ENCODE measurements at places on chromosomes 16 and 17.

GRCh38 chr16:68696514-68696913, 40.6 kb upstream of the CDH1 start:
- no peak overlapping the region for H3K27ac ChIP-seq
- peaks cover 6% of the 10 kb centered on the region for H3K27me3 ChIP-seq
- H3K4me1 ChIP-seq: peaks cover 16% of the 10 kb centered on the region
- H3K4me3 ChIP-seq: no peak overlapping the region
- peaks cover 10% of the 10 kb centered on the region for H3K36me3 ChIP-seq

DNA sequence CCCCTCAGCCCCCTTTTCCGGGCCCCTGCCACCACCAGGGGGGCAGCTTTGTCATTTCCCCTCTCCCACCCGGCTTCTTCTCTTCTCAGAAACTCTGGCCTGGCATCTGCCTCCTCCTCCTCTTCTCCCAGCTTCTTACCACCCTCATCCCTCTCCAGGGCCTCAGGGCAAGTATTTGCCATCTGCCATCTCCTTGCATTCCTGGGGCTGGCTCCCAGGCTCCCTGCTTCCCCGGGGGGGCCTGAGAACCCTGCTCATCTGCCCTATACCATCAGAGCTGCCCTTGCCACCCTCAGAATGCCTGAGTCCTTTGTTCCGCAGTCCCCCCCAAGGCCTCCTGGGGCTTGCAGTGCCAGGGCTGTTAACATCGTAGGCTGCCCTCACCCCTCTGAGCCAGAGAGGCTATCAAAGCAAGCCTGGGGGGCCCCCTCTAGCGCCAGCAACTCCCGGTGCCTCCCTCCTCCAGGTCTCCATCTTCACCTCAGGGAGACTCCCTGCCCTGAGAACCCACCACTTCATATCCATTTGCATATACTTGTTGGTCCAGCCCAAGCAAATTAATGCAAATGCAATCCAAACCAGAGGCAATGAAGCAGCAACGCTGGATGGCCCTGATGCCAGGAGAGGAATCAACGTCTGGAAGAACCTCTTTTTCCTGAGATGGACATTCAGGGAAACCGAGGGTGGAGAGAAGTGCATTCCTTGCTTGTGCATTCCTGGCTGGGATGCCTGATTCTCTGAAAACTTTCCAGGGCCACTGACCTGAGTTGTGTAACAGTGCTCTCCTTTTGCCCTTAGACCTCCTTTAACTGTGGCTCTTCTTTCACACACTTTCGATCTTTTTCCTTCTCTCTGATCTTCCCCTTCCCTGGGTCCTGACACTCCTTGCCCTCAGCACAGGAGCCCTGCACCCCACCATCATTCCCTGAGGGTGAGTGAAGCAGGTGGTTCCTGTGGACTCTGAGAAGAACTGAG, 20.7 kb upstream of the SP2 start:
- DNase-seq: no peak
- H3K27ac ChIP-seq: no peak overlapping the region
- H3K36me3 ChIP-seq: no peaks in the 10 kb centered on the region
- H3K4me1 ChIP-seq: peaks cover 90% of the 10 kb centered on the region

DNA sequence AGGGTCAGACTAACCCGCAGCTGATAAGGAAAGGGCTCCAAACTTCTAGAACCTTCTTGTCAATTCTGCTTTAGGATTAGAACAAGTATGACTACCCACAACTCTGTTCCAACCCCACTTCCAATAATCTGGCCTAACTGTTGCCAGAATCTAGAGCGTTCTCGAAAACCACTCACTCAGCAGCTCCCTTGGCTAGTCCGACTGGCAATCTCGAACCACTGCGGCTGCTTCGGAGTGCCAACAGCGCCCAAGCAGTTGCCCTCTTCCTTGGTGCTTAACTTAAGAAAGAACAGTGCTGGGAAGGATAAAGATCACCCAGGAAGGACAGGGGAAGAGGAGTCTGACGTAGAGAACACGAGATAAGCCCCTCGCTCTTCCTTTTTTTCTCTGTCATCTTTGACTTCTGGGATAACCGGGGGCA, 818 bp downstream of the DNAJC7 start:
- no peak for DNase-seq
- peak overlapping the region; percentile 99 for H3K27ac ChIP-seq
- peaks cover 58% of the 10 kb centered on the region for H3K4me1 ChIP-seq
- H3K36me3 ChIP-seq: peaks cover 18% of the 10 kb centered on the region
- H3K27me3 ChIP-seq: peaks cover 3% of the 10 kb centered on the region
- peak overlapping the region; percentile 99 for H3K4me3 ChIP-seq

- no peak for DNase-seq
- H3K27ac ChIP-seq: peak overlapping the region; percentile 66
- H3K36me3 ChIP-seq: peaks cover 3% of the 10 kb centered on the region
- H3K27me3 ChIP-seq: peaks cover 11% of the 10 kb centered on the region
These were observed 16.9 kb downstream of the HOXB1 start for GRCh38 chr17:48513666-48514455.

DNA sequence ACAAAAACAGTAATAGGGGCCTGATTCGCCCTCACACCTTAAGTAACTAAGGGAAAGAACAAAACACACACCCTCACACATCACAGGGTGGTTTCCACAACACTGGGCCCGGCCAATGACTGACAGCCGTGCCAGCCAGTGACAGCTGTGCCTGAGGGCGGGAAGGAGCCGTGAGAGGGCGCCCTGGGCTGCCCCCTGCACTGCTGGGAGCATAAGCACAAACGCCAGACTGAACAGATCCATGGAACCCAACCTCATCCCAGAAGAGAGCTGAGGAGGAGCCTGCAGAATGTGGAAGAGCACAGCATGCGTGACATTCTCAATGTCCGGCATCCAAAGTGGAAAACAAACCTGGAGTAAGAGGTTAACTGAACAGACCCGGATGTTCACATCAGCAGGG, 16.0 kb downstream of the CSNK1D start:
- H3K4me1 ChIP-seq: no peaks in the 10 kb centered on the region
- peaks cover 84% of the 10 kb centered on the region for H3K36me3 ChIP-seq
- H3K27me3 ChIP-seq: peaks cover 2% of the 10 kb centered on the region
- DNase-seq: no peak

- peaks cover 3% of the 10 kb centered on the region for H3K36me3 ChIP-seq
- no peak overlapping the region for H3K4me3 ChIP-seq
- no peak for DNase-seq
- H3K27me3 ChIP-seq: peaks cover 18% of the 10 kb centered on the region
- H3K4me1 ChIP-seq: peaks cover 5% of the 10 kb centered on the region
These were observed 66.7 kb upstream of the DHX40 start for GRCh38 chr17:59498530-59499307.

- no peaks in the 10 kb centered on the region for H3K36me3 ChIP-seq
- peaks cover 8% of the 10 kb centered on the region for H3K4me1 ChIP-seq
- no peak overlapping the region for H3K27ac ChIP-seq
These were observed 24.7 kb upstream of the TMC7 start for GRCh38 chr16:18959031-18959505.

GRCh38 chr17:32503251-32504165, 16.7 kb downstream of the CDK5R1 start:
- H3K27ac ChIP-seq: no peak overlapping the region
- H3K4me1 ChIP-seq: peaks cover 40% of the 10 kb centered on the region
- peaks cover 8% of the 10 kb centered on the region for H3K27me3 ChIP-seq
- no peak for DNase-seq

- H3K4me1 ChIP-seq: peaks cover 36% of the 10 kb centered on the region
- H3K27me3 ChIP-seq: peaks cover 55% of the 10 kb centered on the region
- no peak for DNase-seq
- no peaks in the 10 kb centered on the region for H3K36me3 ChIP-seq
- no peak overlapping the region for H3K27ac ChIP-seq
- peak overlapping the region; percentile 79 for H3K4me3 ChIP-seq
These were observed 54.4 kb downstream of the C17orf67 start for GRCh38 chr17:56779322-56779721.

DNA sequence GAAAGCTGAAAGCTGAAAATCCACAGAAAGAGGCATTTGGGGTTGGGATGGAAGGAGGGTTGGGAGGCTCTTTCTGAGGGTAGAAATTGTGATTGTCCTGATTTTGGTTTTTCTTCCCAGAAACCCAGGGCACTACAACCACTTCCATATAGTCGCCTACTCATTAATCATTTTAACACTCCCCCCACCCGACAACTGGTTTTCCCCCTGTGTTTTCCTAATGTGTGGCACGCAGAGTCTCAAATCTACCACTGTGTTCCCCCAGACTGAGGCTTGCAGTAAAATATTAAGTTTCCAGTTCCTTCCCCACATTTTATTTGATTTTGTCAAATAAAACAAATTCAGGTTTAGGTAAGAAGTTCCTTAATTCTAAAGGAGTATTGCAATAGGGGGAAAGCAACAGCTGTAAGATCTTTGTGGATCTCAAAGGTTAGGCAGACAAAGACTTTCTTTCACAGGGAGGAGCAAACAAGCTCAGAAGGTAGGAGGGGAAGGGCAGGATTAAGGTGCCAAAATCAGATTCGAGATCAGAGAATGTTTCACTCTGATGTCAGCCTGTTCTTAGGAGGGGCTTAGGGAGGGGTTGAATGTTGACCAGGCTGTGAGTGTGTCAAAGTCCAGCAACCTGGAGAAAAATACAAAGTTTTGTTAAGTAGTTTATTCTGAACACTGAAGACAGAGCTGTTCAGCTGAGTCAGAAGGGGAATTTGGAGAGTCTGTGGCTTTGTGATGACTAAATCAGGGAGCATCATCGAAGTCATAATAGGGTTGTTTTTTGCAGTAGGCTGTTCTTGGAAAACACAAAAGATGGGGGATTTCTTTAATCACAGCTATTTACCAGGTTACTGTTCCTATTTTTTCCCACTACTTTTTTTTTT, 3.6 kb downstream of the ZNF267 start:
- no peaks in the 10 kb centered on the region for H3K27me3 ChIP-seq
- H3K4me1 ChIP-seq: peaks cover 38% of the 10 kb centered on the region
- H3K27ac ChIP-seq: peak overlapping the region; percentile 53
- DNase-seq: no peak
- H3K36me3 ChIP-seq: peaks cover 67% of the 10 kb centered on the region
- peak overlapping the region; percentile 15 for H3K4me3 ChIP-seq

DNA sequence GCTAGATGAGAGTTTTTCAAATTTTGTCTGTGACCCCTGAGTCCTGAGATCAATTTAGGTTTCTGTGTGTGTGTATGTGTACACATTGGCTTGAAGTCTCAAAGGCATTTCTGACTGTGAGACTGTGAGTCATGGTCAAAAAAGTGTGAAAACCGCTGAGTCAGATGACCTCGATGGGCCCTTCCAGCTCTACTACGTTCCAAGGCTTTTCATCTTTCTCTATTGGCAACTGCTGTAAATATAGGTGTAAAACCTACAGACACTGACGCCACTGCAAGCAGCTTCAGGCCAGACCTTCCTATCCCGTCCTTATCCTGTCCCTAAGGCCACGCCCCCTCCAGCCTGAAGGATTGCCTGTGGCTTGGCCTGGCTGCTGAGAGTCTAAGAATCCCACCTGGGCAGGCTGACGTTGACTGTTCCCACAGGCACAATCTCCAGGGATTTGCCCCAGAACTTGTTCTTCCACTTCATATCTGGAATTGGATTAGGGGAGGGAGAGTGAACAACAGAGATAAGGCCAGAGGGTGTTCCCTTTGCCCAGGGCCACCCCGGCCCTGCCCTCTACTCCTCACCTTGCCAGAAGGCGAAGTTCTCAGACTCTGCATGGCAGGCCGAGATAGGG, 11.3 kb downstream of the OSBPL7 start:
- H3K36me3 ChIP-seq: no peaks in the 10 kb centered on the region
- DNase-seq: peak; percentile 41
- peaks cover 2% of the 10 kb centered on the region for H3K27me3 ChIP-seq
- H3K27ac ChIP-seq: no peak overlapping the region
- H3K4me1 ChIP-seq: peaks cover 6% of the 10 kb centered on the region

- peak overlapping the region; percentile 22 for H3K27ac ChIP-seq
- no peaks in the 10 kb centered on the region for H3K4me1 ChIP-seq
- H3K27me3 ChIP-seq: no peaks in the 10 kb centered on the region
- H3K4me3 ChIP-seq: no peak overlapping the region
- no peak for DNase-seq
These were observed 36.7 kb downstream of the SMG6 start for GRCh38 chr17:2266865-2267228.

DNA sequence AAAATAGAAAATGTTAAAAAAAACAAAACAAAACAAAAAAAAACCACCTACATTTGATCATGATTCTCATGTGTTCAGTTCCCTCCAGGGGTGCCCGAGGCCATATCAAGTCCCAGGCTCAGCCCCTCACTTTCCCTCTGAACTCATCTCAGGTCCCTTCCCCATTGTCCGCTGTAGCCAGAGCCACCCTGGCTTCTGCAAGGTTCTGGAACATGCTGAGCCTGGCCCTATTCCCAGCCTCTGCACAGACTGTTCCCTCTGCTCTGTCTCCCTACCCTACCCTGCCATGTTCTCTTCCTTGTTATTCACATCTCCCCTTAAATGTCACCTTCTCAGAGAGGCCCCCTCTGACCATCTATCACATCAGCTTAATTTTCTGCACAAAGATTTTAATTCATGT, 46.9 kb downstream of the TK2 start:
- H3K4me3 ChIP-seq: no peak overlapping the region
- no peaks in the 10 kb centered on the region for H3K4me1 ChIP-seq
- no peak for DNase-seq

DNA sequence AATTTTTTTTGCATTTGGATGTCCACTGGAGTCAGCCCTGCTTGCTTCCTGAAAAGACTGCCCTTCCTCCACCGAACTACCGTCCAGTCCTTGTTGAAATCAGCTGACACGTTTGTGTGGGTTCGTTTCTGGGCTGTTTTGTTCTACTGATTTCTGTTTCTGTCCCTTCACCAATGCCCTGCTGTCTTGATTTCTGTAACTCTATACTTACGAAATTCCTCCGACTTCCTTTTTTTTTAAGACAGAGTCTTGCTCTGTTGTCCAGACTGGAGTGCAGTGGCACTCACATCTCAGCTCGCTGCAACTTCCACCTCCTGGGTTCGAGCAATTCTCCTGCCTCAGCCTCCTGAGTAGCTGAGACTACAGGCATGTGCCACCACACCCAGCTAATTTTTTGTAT, 8.4 kb upstream of the GAA start:
- H3K27me3 ChIP-seq: peaks cover 12% of the 10 kb centered on the region
- no peak overlapping the region for H3K27ac ChIP-seq
- H3K36me3 ChIP-seq: peaks cover 30% of the 10 kb centered on the region
- DNase-seq: no peak
- no peak overlapping the region for H3K4me3 ChIP-seq

GRCh38 chr17:62824290-62825131, 16.4 kb upstream of the MARCHF10 start:
- H3K4me1 ChIP-seq: peaks cover 73% of the 10 kb centered on the region
- H3K27ac ChIP-seq: peak overlapping the region; percentile 90
- H3K36me3 ChIP-seq: no peaks in the 10 kb centered on the region
- peak overlapping the region; percentile 58 for H3K4me3 ChIP-seq
- no peak for DNase-seq

- H3K4me3 ChIP-seq: no peak overlapping the region
- no peak overlapping the region for H3K27ac ChIP-seq
- peaks cover 6% of the 10 kb centered on the region for H3K27me3 ChIP-seq
- no peak for DNase-seq
- H3K36me3 ChIP-seq: no peaks in the 10 kb centered on the region
These were observed 62.2 kb upstream of the ADORA2B start for GRCh38 chr17:15882777-15883176.

- H3K4me3 ChIP-seq: no peak overlapping the region
- H3K27ac ChIP-seq: no peak overlapping the region
- no peaks in the 10 kb centered on the region for H3K36me3 ChIP-seq
- peaks cover 16% of the 10 kb centered on the region for H3K27me3 ChIP-seq
These were observed 130.8 kb downstream of the SDK2 start for GRCh38 chr17:73513426-73513825.
